GM12892 (cell line): ENCODE measurements at places on chromosomes 2 and 18.

DNA sequence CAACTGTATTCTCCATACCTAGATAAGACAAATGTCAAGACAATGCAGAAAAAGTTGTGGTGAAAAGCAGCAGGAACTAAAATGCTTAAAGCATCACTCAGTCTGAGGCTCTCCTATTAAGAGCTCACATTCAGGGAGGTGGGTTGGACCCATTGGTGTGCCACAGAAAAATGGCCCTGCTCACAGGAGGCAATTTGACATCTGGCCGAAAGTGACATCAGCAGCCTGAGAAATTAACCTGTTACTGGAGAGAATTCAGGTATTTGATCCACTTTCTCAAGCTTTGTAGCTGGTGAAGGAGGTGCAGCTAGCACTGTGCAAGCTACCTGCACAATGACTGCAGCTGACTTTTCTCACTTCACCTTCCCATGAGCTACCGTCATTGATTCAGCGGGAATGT, 86.0 kb downstream of the TMEM247 start:
- no peak for DNase-seq

GRCh38 chr2:238382381-238382781, 44.3 kb upstream of the ASB1 start:
- DNase-seq = no peak

GRCh38 chr18:1103537-1103936, 198.9 kb downstream of the ADCYAP1 start:
- no peak for DNase-seq

DNA sequence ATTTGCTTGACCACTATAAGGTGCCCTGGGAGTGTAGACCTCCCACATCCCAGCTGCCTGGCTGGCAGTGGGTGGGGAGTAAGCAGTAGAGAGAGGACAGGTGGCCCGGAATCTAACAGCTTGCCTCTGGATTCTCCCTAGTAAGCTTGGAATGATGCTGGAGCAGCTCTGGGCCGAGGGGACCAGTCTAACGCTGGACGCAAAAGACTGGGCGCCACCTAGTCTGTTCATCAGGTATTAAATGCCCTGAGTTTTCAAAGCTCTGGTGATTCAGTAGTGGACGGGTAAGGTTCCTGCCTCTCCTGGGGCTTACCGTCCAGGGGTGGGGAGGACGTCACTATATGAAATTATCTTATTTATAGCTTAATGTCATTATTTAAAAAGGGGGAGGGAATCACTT, 648 bp upstream of the LYPD6B start:
- DNase-seq = no peak

GRCh38 chr18:68467957-68468356, 247.0 kb downstream of the TMX3 start:
- no peak for DNase-seq

GRCh38 chr2:206198677-206199076, 39.0 kb downstream of the EEF1B2 start:
- DNase-seq = no peak

DNA sequence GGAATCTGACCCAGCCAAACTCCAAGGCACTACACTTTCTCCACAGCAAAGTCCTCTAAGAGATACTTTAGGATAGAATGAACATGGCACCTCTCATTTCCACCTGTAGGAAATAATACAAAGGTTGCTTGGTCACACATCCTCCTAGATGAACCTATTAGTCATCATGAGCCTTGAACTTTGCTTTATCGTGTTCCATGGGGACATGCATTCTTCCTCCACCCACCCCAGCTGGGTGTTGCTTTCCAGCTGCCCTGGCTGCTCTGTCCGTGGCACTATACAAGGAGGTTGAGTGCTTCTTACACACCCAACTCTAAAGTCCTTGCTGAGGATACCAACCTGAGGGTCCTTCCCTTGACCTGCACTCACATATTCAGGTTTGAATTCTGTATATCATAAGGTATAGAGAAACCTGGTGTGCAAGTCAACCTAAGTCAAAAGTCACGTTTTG, 52.7 kb downstream of the SPRED2 start:
- DNase-seq = no peak

DNA sequence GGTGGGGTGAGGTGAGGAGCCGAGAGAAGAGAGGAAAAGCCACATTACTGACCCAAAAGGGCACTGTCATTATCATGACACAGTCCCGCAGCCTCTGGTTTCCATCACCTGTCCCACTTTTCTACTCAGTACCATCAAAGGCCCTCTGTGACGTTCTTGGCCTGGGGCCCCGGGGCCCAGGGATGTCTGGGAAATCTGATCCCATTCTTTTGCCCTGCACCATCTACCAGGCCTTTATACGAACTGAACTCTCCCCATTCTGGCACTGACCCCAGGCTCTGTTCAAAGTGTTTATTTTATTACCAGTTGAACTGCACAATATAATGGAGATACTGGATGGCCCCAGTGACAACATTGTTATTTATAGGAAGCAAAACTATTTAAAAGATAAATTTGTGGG, 89.1 kb downstream of the COL6A3 start:
- DNase-seq = no peak

DNA sequence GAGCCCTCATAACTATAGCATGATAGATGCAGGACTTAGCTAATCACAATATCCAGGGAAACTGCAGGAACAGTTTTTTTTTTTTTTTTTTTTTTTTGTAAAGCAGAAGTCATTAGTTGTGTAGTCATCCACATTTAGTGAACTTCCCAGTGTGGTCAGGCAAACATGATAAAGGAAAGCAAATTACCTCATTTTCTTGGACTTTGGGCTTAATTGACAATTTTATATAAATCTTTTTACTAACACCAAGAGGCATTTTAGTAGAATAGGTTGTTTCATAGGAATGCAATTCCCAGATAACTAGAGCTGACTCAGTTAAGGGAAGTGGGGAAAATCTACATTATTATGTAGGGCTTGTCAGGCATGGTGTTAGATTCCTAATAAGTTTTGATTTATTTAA, 142.7 kb upstream of the GCFC2 start:
- DNase-seq = no peak

DNA sequence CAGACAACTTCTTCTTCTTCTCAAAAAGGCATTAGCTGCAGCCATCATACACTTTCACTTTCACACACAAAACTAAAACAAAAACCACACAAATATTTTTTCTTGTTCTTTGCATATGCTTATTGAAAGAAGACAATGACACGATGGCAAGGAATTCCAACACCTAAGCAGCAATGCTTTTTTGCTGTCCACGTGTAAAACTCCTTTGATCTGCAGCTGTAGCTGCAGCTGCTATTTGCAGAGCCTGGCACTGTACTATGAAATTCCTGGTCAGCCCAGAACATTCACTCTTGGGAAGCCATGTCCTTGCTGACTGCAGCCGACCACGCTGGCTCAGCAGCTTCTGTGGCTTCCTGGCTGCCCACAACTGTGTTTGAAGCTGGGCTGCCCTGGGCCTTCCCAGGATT, 316.2 kb downstream of the CDH2 start:
- DNase-seq = no peak

DNA sequence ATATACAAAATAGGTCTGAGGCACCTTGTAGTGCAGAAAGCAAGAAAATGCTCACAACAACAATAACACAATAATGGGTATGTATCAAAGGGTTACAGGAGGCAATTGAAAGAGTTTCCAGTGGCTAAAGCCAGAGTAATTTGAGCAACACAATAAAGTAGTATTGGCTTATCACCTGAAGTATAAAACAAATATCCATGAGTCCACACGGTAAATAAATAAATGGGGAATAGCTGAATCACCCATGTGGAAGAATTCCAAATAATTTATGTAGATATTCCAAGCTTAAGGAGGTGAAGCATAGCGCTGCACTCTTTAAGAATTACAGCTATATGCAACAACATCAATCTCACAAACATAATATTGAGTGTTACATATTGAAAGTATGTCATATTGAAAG, 110.8 kb downstream of the AFF3 start:
- DNase-seq = no peak

GRCh38 chr2:228983700-228984099, 287.4 kb downstream of the PID1 start:
- DNase-seq = no peak

DNA sequence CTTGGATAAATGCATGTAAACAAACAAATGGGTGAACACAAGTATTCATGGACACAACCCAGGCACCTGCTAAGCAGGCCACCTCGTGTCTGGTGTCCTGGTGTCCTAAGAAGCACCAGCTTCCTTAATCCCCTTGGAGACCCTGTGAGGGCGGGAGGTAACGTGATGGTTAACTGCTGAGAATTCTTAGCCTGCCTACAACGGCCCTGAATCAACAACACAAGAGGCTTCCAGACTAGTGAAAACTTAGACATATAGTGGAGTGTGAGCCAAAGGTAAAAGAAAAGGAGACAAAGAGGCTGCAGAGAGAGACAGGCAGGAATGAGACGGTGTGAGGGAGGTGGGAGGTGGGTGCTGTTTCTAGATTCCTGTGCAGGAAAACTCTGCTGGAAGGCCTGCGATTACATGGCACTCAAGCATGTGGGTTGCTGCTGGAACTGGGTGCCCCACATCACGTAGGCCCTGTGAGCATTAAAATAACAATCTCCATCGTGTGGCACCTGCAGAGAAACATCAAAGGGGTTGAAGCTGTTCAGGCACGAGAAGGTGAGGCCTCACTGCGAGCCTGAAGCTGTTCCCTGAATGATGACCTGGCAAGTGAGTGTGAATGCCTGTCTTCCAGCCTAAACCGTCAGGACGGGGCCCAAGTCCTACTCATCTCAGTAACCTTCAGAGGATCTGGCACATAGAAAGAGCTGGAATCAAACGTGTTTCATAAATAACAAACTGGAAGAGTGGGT, 64.2 kb downstream of the RPL37A start:
- DNase-seq = no peak

DNA sequence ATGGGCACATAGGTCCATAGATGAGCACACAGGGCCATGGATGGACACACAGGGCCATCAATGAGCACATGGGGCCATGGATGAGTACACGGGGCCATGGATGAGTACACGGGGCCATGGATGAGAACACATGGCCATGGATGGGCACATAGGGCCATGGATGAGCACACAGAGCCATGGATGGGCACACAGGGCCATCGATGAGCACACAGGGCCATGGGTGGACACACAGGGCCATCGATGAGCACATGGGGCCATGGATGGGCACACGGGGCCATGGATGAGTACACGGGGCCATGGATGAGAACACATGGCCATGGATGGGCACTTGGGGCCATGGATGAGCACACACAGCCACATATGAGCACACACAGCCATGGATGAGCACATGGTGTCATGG, 192.6 kb upstream of the HDAC4 start:
- no peak for DNase-seq

DNA sequence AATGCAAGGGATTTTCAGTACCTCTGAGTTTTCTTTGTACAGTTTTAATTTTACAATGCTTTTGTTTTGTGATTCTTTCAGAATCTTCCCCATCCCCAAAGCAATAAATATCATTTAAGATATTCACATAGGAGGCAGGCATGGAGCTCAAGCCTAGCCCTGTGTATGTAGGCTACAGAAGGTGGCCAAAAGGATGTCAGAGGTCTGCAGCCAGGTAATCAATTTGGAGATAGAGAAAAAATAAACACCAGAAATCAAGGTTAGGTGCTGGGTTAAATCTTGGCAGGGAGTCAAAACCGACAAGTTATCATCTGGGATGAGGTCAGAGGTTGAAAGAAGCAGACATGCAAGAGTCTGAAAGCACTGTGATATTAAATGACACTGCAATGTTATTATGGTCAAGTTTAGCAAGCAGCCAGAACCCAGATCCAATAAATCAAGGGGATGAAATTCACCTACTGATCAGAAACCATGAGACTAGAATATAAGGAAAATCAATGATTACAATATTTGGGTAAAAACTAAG, 45.1 kb upstream of the LRP1B start:
- no peak for DNase-seq

GRCh38 chr18:13804305-13804704, 19.6 kb upstream of the MC5R start:
- no peak for DNase-seq

GRCh38 chr2:100437751-100438150, 20.3 kb upstream of the CHST10 start:
- no peak for DNase-seq

DNA sequence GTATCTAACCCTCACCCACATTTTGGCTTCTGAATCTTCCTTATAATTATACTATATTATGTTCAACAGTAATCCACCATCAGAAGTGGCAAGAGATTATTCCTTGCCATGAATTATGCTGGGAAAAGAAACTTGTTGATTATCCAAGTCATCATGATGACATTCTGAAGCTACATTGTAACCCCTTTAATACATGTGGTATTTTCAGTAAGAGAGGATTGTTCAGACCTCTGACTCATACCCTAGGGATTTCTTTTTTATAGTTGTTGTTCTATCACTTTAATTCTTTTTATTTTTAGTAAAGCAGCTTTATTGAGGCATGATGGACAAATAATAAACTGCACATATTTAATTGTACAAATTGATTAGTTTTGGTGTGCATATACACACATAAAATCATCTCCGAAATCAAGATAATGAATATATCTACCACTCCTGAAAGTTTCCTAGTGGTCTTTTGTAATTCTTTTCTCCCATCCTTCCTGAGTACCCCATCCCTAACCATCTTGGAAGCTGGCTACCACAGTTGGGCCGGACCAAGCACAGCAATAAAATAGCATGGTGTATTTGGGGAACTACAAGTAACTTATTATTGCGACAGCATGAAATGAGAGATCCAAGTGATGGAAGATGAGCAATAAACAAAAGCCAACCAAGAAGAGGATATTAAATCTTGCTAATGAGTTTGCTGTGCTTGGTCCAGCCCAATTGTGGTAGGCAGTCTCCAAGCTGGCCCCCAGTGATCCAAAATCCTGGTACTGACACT, 159.9 kb downstream of the BARD1 start:
- no peak for DNase-seq

DNA sequence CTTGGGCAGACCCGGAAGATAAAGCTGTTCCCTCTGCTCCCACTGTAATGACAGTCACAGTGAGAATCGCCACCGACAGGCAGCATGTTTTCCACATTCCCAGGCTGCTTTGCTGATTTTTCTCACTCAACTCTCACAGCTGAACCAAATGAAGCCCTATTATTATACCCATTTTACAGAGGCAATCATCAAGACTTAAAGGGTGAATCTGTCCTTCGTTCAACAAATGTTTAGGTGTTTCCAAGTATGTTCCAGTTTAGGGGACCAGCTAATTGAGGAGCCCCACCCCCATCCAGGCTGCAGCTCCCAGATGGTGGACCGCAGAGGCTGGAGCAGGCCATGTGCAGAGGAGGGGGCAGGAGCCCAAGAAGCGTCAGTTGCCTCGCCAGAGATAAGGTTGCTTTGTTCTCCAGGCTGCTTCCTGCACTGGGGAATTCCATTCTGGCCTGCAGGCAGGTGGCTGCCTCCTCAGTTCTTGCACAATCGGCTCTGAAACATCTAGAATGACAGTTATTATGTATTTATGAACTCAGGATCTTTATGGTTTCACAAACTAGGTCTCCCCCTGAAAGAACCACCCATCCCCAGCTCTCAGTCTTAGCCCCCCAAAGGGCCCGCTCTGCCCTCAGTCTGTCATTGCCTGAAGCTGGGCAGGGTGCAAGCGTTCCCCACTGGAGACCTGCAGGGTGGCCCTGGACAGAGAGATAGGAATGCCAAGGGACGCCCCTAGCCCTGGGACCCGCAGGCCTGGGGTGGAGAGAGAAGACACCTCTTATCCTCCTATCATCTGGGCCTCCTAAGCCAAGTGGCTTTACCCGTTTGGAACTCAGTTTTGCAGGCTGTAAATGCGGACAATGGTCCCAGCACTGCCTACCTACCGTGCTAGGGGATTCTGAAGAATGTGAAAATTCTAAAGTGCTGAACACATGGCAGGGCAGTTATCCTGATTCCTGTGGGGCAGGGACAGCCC, 49.1 kb upstream of the MYCN start:
- DNase-seq = no peak
